HFFc6 (cell line): ENCODE measurements at places on chromosomes 11 and 22. TPM values are rescaled to one million over a fixed set of nuclear protein-coding genes. Genes with fewer than 3 reads are reported as not detected.

Gene EMSY
- total RNA-seq, result 17.5 to 17.7 TPM (median 17.7 TPM) in 3 replicates

Gene OR52B4
- not detected in 3 replicates for total RNA-seq

- no peak for DNase-seq
Measured at GRCh38 chr22:47369020-47369419, 606.6 kb downstream of the TBC1D22A start.

DNA sequence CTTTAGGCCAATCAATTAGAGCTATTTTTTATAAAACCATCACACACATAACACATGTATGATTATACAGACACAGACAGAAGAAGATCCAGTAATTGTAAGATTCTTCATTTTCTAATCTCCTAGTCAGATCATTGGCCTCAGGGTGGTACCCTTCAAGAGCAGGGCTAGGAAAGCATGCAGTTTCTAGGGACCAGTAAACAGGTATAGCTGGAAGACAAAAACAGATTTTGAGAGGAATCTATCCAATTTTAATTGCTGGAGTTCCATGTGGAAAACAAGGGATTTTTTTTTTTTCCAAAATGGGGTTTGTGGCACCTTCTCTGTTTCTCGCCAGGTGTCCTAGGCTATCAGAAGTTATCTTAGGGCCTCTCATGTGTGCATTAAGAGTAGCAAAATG, 29.6 kb downstream of the METTL15 start:
- no peak for DNase-seq

DNA sequence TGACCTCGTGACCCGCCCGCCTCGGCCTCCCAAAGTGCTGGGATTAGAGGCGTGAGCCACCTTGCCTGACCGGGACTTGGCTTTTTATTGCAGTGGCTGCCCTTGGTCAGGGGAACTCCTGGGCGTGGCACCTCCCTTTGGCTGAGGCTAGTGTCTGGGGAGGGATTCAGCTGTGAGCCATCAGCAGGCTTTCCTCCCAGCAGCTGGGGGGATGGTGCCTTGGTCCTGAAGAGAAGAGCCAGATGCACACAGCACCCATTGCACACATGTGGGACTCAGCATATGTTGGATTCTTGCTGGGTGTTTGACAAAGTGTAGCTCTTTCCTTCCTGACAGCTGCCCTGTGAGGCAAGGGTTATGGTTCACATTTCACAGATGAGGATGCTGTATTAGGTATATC, 8.4 kb downstream of the CYTH4 start:
- no peak for DNase-seq

DNA sequence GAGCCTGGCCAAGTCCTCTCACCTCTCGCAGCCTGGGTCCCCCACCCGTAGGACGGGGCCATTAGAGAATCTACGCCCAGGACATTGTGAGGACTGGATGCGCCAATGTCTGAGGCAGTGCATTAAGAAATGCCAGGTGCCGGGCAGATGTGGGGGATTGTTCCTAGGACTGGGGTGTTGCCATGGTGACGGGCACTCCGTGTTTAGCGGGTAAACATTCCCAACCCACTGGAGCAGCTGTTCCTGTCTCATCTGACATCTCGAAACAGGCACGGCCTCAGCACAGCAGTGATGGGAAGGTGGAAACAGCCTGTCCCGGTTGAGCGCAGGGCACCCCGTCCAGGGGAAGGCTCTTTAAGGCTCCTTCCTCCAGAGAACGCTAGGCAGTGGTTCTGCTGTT, 99.6 kb upstream of the RTL6 start:
- peak; percentile 2 for DNase-seq

DNA sequence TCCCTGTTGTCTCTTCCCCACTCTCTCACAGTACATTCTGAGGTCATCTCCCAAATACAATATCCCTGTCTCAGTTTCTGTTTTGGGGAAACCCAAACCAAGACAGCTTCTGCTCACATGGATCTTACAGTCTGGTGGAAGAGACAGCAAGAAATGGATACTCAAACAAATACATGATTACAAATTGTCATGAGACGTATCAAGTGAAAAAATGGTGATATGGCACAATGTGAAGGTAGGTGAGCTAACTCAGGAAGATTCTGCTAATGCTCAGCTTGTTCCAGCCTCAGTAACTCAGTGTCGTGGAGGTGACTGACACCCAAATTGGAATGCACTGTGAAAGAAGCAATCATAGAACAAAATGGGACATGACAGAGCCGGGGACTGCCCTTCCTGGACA, 68.3 kb downstream of the CHST1 start:
- no peak for DNase-seq

DNA sequence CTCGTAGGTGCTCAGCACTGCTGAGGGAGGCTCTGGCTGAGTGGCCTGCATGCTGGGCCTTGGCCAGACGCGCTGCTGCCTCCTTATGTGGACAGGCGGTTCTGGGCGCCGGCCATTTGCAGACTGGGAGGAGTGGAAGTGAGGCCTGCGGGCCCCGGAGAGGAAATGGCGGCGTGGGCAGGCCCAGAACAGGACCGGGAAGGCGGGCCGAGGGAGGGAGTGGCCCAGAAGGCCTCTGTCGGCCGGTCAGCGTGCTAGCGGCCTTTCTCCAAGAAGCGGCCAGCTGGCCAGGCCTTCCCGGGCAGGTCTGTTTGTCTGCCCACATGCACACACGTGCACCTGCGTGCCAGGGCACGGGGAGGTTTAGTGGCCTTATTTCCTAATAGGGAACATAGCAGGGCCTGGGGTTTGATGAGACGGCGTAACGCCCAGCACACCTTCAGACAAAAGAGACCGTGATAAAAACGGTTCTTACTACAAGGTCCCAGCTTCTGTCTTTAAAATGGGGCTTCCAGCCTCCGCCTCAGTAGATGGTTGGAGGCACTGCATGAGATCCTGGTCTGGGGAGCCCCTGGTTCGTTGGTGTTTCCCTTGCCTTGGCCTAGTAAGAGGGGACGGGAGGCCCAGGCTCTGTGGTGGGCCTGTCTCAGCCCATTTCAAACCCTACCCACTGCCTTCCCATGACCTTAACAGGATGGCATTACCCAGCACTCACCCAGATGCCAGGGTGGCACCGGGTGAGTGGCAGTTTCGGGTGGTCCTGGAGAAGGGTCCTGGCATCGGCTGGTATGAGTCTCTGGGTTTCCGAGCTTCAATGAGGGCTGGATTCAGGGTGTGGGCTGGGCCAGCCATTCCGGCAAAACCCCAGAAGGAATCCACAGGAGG, 65.1 kb upstream of the PPARA start:
- DNase-seq, result no peak

Gene OR52I1
- total RNA-seq, result not detected in 3 replicates

GRCh38 chr11:126277780-126278179, 5.1 kb upstream of the TIRAP start:
- no peak for DNase-seq

Gene TMEM109
- total RNA-seq, result 67.4 to 93.8 TPM (median 86.0 TPM) in 3 replicates

GRCh38 chr11:103281301-103281700, 172.1 kb downstream of the DYNC2H1 start:
- peak; percentile 9 for DNase-seq

DNA sequence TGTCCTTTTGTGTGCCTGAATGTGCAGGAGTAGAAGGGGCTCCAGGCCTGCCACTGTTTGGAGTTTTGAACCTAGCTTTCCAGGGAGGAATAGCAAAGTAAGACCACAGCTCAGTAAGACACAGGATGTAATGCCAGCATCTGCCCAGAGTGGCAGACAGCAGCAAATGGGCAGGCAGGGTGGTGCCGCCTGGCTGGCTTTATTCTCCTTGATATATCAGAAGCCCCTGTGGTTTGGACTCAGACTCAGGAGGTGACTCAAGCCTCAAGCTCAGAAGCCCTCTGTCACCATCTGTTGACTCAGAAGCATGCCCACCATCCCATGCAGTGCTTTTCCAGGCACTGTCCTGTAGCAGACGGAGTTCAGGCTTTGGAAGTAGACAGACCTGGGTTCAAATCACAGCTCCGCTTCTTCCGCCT, 72.7 kb upstream of the TTC12 start:
- no peak for DNase-seq

Gene NPTXR
- 1.6 to 5.5 TPM (median 4.9 TPM) in 3 replicates for total RNA-seq

- DNase-seq, result no peak
Measured at GRCh38 chr11:69552951-69553350, 71.5 kb downstream of the LINC01488 start.

Gene CFAP300
- 1.9 to 4.3 TPM (median 3.4 TPM) in 3 replicates for total RNA-seq
